ENCODE measurements at places on chromosomes 5 and 9.

DNA sequence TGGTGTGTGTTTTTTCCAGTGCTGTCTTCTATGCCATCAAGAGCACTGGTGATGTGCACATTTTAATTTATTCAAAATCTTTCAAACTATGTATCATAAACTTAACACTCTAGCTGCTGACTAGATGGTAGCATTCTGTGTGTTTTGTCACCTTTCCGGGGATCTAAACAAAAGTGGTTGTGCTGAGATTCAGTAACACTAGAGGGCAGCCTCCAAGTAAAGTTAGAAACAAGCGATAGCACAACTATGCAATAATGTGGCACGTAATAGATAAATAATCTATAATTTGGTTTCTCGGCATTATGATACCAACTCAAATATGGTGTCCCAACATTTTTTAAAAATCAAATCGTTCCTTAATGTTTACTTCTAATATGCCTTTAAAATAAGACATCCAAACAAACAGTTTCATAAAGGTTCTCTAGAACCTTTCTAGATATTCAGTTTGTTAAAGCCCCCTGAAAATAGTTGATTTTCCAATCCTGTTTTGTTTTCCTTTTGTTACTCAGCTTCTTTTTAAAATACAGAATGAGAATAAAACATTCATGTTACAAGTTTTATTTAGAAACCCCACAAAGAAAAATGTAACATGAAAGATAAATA lies 16.9 kb downstream of the SEMA6A start:
- peak; percentile 52 for DNase-seq

DNA sequence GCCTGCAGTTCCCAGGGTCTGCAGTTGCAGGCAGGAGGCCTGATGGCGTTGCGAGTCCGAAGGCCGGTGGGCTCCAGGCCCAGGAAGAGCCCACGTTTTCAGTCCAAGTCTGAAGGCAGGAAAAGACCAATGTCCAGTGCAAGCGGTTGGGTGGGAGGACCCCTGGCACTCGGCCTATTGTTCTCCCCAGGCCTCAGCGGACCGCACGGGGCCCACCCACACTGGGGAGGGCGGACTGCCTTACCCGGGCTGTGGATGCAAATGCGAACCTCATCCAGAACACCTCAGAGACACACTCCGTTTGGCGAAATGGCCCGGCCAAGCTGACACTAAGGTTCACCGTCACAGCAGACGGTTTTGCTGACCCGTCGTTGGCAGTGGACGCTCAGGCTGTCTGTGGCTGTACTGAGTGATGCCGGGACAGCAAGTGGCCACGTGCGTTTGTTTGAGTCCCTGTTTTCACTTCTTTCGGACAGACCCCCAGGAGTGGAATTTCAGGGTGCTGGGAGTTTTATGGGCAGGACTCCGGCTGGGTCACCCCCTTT lies 10.2 kb upstream of the SEC16A start:
- peak; percentile 39 for DNase-seq

- peak; percentile 80 for DNase-seq
These were observed 735 bp upstream of the RPL26L1 start for GRCh38 chr5:172958331-172959046.

GRCh38 chr9:14087576-14087975 lies 226.4 kb downstream of the NFIB start:
- DNase-seq = no peak

GRCh38 chr9:109974143-109974917 lies 194.3 kb downstream of the PALM2AKAP2 start:
- DNase-seq = peak; percentile 45

GRCh38 chr5:149603210-149603609 lies 21.9 kb downstream of the ARHGEF37 start:
- no peak for DNase-seq

DNA sequence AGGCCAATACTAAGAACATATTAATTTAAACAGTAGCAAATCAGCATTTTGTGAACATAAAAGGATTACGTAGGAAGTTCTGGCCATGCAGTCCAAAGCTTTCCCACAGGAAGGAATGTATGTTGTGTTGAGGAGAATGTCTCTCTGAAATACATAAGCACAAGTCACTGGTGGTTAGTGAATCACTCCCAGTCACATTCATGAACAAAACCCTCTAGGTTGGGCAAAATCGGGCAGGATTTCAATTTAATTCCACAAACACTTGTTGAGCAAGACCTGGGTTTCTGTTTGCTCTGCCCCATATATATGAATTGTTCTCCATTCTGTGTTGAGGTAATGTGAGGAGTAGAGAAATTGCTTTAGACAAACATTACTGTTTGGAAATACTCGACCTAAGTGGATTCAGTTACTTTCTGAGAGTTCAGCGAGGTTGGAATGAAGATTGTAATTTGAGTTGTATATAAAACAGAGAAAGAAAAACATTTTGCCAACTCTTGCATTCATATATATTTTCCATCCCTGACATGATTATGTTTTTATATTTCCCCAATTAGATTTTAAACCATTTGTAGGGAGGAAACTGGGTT lies 127.6 kb upstream of the RPS23 start:
- peak; percentile 15 for DNase-seq

- no peak for DNase-seq
These were observed 779.3 kb upstream of the WWC1 start for GRCh38 chr5:167512111-167512510.

- peak; percentile 74 for DNase-seq
These were observed 125.4 kb upstream of the SPDL1 start for GRCh38 chr5:169458221-169458620.

DNA sequence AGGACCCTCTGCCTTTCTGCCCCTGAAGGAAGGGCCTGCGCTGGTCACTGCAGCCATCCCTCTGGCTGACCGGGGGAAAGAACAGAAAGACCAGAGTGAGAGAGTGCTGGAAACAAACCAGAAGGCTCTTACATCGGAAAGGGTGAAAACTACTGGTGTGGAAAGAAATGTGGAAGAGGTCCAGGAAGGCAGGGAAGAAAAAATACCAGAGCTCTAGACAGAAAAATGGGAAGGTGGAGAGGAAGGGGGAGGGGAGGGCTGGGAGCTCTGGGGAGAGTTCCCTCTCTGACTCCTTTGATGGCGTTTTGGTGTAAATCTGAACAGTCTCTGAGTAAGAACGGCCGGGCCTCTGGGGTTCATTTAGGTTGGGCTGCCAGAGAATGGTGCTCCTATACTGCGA lies 47.7 kb downstream of the COL23A1 start:
- DNase-seq = peak; percentile 69

GRCh38 chr5:69189162-69190086 lies at the start of gene CENPH:
TSS of gene CENPH (plus strand) at chr5:69189583. CDS start at chr5:69189635, 52 bp downstream.
- DNase-seq = peak; percentile 98

- no peak for DNase-seq
These were observed 20.9 kb downstream of the NDUFA8 start for GRCh38 chr9:122138560-122139268.

DNA sequence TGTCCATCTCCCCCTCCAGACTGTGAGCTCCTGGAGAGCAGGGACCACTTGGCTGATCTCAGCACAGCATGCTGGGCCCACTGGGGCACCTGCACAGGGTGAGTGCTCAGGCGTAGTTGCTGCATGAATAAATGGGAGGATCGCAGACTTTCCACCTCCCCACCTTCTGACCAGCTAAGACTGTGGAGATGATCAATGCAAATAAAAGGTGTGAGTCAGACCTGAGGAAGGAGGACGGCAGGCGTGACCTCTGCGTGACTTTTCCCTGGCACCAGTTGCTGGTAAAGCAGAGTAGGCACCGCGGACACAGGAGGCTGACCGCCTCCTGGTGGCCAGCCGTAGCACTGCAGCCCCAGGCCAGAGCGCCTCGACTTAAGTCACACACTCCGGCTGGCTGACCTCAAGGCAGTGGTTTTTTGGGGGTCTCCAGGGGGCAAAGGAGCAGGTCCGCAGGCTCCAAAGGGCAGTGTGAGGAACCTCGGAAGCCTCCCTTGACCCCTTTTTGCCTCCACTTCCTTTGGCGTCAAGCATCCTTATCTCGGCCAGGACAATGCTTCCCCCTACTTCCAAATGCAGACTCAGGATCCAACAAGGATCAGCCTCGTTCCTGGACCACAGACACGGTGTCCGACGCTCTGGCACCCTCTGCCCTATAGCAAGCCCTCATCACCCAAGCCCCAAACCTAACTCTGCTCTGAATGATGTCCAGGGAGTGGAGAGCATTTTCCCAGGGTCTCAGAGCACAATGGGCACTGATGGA lies 12.7 kb upstream of the TDRD7 start:
- peak; percentile 83 for DNase-seq

DNA sequence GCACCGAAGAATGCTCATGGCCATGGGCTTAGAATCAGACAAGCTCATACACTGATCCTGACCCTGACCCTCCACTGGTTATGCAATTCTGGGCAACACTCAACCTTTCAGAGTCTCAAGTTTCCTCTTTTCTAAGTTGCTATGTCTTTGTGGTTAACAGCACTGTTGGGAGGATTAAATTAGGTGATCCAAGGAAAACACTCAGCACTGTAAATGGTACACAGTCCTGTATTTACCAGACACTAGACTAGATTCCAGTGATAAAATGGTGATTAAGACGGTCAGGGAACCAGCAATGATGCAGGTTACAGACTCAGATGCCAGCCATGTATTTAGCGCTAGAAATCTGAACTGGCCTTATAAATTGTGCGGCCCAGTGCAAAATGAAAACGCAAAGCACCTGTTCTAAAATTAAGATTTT lies 8.1 kb downstream of the ARL15 start:
- DNase-seq = no peak

GRCh38 chr5:158899211-158899610 lies 200.5 kb downstream of the EBF1 start:
- no peak for DNase-seq

GRCh38 chr9:4866239-4866969 lies 73.7 kb downstream of the RCL1 start:
- no peak for DNase-seq

GRCh38 chr5:147464211-147464610 lies 45.7 kb downstream of the DPYSL3 start:
- no peak for DNase-seq

DNA sequence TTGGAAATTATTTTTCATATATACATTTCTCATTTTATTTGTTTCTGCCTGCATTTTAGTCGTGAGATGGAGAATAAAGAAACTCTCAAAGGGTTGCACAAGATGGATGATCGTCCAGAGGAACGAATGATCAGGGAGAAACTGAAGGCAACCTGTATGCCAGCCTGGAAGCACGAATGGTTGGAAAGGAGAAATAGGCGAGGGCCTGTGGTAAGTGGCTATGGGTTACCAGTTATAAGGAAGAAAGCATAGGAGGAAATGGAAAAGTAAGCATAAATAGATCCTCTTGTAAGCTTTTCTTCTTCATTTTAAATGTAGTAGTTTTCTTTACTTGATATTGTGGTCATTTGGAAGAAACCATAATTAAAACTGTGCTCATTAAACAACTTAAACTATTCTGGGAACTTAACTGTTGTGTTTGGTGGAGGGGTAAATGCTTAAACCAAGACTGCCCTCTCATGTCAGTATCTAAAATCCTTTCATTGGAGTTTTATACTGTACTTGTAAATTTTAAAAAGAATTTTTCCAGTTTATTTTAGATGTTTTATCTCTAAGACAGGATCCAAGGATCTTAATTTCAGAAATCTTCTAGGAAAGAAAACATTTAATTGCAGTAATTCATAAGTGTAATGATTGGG lies 41.3 kb downstream of the MAP3K1 start:
- no peak for DNase-seq

DNA sequence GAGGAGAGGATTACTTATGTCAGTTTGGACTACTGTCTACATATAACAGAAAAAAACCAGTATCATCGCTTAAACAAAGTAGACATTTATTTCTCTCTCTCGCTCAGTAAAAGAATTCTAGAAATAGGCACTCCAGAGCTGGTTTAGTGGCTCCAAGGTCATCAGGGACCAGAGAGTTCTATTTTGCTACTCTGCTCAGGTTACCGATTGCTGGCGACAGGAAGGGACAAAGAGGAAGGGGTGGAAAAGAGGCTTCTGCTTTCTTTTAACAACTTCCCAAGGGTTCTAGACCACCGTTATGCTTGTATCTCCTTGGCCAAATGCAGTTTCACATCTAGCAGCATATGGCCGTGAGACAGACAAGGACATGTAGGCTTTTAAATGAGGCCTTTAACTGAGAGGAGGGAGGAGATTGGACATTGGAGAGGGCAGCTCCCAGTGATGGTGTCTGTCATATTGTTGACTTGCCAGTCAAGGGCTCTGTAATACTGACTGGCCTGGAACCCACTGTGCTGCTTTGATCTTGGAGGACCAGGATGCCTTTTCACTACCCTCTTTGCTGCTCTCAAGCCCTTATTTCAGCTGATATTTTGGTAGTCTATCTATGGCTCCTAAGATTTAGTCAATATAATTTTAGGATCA lies 15.6 kb upstream of the DCP2 start:
- DNase-seq = no peak
